ENCODE measurements at places on chromosomes 13 and 19.

DNA sequence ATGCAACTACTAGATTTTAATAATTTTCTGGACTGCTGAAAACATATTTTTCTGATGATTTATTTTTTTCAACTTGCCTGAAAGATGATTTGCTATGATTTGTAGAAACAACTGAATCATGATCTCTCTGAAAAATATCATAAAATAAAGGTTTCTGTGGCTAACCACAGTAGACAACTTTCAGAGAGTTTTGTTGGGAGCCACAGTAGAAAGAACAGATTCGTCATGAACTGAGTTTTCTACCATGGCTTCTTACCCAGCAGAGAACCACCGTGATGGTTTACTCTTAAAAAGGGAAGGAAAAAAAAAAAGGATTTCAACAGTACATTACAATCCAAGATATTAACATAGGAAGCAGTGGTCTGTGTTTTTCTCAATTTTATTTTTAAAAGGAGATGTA is 18.0 kb downstream of the ZAR1L start:
- no peak overlapping the region for H3K4me3 ChIP-seq
- H3K36me3 ChIP-seq: no peaks in the 10 kb centered on the region
- peaks cover 6% of the 10 kb centered on the region for H3K27me3 ChIP-seq
- H3K27ac ChIP-seq: no peak overlapping the region
- no peaks in the 10 kb centered on the region for H3K4me1 ChIP-seq

- no peak overlapping the region for H3K27ac ChIP-seq
- peaks cover 43% of the 10 kb centered on the region for H3K36me3 ChIP-seq
- H3K4me3 ChIP-seq: no peak overlapping the region
- peaks cover 50% of the 10 kb centered on the region for H3K4me1 ChIP-seq
These were observed 3.8 kb downstream of the PPP1R12C start for GRCh38 chr19:55113570-55114039.

DNA sequence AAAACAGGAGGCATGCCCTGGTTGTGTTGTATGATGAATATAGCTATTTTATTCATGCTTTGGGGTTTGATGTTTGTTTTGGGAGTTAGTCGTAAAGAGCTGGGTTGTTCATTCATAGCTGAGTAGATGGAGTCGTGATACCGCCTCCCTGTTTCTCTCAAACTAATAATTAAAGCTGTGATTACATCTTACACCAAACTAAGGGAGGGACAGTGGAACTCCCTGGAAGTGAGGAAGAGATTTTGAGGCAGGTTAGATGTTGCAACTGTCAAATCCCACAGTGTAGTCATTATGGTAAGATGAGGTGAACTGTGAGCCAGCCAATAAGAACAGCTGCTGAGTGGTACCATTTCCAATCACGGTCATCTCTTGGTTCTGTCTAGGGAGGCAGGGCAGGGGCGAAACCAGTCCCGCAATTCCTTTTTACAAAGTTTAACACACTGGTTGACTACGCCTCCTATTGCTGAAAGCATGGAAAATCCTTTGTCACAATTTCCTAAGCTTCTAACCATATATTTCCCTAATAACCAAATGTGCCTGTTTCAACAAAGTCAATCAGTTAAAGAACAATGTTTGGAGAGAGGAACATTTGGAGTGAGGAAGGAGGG is 207.6 kb upstream of the SERP2 start:
- no peaks in the 10 kb centered on the region for H3K27me3 ChIP-seq
- H3K36me3 ChIP-seq: no peaks in the 10 kb centered on the region
- no peak overlapping the region for H3K27ac ChIP-seq
- H3K4me3 ChIP-seq: no peak overlapping the region
- no peaks in the 10 kb centered on the region for H3K4me1 ChIP-seq
- no peak for DNase-seq

- H3K4me1 ChIP-seq: peaks cover 10% of the 10 kb centered on the region
- H3K36me3 ChIP-seq: no peaks in the 10 kb centered on the region
- no peak overlapping the region for H3K4me3 ChIP-seq
- no peak for DNase-seq
These were observed 29.1 kb downstream of the PLPP2 start for GRCh38 chr19:262125-262524.

DNA sequence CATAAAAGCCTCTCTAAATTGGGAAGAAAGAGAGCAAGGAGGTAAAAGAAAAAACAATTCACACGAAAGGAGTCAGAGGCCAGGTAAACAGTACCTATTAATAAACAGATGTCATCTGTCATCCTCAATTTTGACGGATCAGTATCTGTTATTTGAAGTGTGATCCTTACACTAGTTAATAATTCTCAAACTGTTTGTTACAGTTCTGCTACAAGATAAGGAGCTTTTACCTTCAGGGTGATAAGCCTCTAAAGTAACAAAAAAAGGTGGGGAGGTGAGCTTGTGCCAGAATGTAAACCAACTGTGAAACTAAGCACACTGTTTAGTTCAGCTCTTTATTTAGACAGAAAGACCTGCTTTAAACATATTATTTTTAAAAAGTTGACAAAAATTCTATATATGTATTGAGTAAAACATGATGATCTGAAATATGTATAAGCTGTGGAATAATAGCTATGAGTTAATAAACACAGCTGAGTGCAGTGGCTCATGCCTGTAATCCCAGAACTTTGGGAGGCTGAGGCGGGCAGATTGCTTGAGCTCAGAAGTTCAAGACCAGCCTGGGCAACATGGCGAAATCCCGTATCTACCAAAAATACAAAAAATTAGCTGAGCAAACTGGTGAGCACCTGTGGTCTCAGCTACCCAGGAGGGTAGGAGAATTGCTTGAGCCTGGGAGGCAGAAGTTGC is 48.4 kb upstream of the EBPL start:
- H3K27me3 ChIP-seq: no peaks in the 10 kb centered on the region
- peaks cover 8% of the 10 kb centered on the region for H3K4me1 ChIP-seq
- H3K4me3 ChIP-seq: no peak overlapping the region
- no peak overlapping the region for H3K27ac ChIP-seq
- H3K36me3 ChIP-seq: peaks cover 40% of the 10 kb centered on the region

GRCh38 chr13:42597505-42597904 is 23.6 kb downstream of the TNFSF11 start:
- peaks cover 2% of the 10 kb centered on the region for H3K4me1 ChIP-seq
- no peak for DNase-seq
- H3K36me3 ChIP-seq: no peaks in the 10 kb centered on the region
- H3K27ac ChIP-seq: no peak overlapping the region
- peaks cover 1% of the 10 kb centered on the region for H3K27me3 ChIP-seq

DNA sequence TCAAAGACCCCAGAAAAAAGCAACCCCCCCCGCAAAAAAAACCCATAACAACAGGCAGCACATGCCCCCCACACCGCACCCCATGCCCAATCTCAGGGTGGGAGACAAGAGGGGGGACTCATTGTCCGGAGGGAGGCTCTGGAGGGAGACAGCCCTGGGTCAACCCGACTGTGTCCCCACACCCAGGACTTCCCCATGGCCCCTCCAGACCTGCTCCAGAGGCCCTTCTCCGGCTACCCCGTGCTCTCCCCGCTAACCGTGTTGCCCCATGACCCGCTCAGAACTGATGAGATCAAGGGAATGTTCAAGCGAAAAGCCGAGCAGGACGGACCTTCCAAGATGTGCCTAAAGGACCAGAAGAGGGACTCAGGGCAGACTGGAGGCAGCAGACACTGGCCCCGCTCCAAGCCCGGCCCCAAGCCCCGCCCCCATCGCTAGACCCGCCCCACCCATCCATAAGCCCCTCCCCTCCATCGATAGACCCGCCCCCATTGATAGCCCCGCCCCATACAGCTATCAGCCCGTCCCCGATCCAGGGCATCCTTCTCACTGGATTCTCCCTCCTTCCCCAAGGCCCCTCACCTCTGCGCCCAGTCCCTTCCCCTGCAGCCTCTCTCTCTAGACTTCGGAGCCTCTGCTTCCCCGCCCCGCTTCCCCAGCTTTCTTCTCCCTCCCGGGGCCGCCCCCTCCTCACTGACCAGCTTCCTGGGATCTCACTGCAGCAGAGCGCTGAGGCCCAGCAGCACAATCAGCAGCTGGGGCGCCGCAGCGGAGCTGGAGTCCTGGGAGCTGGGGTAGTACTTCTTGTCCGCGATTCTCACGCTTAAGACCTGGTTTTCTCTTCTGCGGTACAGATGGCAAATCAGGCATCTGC is 2.2 kb downstream of the BST2 start:
- peaks cover 46% of the 10 kb centered on the region for H3K36me3 ChIP-seq
- H3K27me3 ChIP-seq: no peaks in the 10 kb centered on the region
- peaks cover 48% of the 10 kb centered on the region for H3K4me1 ChIP-seq
- H3K27ac ChIP-seq: no peak overlapping the region
- H3K4me3 ChIP-seq: peak overlapping the region; percentile 92

DNA sequence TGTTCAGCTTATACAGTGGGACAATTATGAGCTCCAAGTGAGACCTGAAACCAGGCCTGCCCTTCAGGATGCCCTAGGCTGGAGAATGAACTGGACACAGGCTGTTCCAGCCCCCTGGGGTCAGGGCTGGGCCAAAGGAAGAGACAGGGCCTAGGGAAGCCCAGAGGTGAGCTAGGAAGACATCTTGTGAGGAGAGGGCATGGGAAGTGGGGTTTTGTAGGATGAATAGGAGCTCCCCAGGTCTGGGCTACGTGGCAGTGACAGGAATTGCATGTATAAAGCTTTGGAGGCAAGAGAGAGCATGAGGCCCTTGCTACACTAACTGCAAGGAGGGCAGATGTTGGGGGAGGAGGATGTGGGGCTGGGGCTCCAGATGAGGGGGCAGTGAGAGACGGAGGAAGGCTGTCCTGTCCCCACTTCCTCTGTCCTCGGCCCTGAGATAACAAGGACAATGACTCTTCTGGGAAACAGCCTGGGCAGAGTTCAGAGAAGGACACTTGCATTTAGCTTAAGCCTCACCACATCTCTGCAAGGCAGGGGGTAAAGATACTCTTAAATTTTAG is 1.5 kb upstream of the TBXA2R start:
- peaks cover 17% of the 10 kb centered on the region for H3K36me3 ChIP-seq
- peaks cover 1% of the 10 kb centered on the region for H3K27me3 ChIP-seq
- peaks cover 18% of the 10 kb centered on the region for H3K4me1 ChIP-seq

DNA sequence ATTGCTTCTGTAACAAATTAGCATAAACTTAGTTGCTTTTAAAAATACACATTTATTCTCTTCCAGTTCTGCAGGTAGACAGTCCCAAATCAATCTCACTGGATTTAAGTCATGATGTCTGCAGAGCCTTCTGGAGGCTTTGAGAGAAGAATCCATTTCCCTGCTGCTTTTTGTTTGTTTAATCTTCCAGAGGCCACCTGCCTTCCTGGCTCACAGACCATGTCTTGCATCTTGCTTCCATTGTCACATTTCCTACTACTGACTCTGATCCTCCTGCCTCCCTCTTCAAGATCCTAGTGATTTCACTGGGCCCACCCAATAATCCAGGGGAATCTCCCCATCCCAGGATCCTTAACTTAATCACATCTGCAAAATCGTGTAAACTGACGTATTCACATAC is 473.3 kb downstream of the ITGBL1 start:
- no peak overlapping the region for H3K27ac ChIP-seq
- H3K27me3 ChIP-seq: peaks cover 12% of the 10 kb centered on the region
- DNase-seq: no peak
- no peaks in the 10 kb centered on the region for H3K36me3 ChIP-seq
- H3K4me1 ChIP-seq: no peaks in the 10 kb centered on the region
- H3K4me3 ChIP-seq: no peak overlapping the region

GRCh38 chr13:114106991-114107685 is 25.3 kb downstream of the RASA3 start:
- no peak overlapping the region for H3K27ac ChIP-seq
- H3K27me3 ChIP-seq: no peaks in the 10 kb centered on the region
- peaks cover 28% of the 10 kb centered on the region for H3K4me1 ChIP-seq
- no peak for DNase-seq
- peaks cover 16% of the 10 kb centered on the region for H3K36me3 ChIP-seq
